ENCODE measurements at places on chromosomes 4 and X. TPM values are rescaled to one million over a fixed set of nuclear protein-coding genes. Genes with fewer than 3 reads are reported as not detected.

DNA sequence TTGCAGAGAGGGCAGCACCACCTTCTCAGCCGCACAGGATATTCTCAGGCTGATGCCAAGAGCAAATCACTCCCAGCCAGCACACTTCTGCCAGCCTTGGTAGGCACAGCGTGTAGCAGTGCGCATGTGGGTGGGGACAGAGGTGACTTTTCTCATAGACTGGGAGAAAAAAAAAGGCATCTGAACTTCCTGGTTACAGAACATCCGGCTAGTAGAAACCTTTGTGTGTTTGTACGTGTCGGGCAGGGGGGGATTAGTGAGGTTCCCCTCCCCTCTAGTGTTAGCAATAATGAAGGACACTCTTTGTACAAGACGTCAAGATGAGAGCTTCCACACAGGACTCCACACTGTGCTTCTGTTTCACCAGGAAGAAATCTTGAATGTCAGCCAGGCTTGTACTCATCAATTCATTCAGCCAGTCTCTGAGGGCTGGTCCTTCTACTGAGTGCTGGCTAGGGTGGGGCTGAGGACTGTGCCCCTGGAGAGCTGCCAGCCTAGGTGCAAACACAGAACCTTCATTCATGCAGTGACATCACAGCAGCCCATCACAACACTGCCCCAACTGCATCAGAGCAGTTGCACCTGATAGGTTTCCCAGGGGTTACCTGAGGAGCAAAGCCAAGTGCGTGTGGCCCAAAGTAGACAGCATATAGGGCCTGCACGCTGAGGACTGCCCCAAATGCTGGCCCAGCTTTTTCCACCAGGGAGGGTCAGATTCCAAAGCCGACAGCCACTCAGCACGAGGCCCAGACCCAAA is 34.7 kb downstream of the SLC25A5 start:
- DNase-seq: peak; percentile 1

DNA sequence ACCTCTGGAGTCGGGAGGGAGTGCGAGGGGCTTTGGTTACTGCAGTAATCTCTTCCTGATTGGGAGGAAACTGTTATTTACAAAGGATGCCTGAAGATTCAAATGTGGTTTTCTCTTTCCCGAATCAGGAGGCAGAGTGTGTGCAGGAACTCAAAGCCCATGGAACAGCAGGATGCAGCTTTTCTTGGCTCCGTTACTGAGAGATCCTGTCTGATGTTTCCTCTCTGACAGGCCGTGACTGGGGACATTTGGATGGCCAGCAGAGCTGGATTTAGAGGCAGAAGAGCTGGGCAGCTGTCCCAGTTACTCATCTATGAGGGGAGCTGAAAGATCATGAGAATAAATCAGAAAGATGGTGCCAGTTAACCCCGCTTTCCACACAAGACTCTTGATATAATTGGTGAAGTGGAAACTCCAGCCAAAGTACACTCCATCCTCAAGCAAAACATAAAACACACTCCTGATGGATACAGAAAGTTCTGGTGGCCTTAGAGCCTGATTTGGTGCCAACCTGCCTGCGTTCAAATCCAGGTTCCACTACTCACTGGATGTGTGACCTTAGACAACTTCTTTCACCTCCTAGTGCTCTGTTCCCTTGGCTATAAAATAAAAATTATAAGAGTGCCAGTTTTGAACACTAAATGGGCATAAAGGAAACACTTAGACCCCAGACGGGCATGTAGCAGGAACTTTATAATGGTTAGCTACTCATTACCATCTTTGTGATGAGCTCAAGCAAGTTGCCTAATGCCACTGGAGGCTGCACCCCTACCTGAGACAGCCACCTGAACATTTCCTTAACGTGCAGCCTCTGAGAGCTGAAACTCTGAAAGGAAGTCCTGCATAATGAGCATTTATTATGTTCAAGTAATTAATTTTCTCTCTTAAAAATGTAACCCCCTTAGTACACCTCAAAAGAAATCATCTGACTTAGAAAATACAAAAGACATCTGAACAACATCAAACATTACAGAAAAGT is 349.0 kb upstream of the GATB start:
- DNase-seq: no peak

DNA sequence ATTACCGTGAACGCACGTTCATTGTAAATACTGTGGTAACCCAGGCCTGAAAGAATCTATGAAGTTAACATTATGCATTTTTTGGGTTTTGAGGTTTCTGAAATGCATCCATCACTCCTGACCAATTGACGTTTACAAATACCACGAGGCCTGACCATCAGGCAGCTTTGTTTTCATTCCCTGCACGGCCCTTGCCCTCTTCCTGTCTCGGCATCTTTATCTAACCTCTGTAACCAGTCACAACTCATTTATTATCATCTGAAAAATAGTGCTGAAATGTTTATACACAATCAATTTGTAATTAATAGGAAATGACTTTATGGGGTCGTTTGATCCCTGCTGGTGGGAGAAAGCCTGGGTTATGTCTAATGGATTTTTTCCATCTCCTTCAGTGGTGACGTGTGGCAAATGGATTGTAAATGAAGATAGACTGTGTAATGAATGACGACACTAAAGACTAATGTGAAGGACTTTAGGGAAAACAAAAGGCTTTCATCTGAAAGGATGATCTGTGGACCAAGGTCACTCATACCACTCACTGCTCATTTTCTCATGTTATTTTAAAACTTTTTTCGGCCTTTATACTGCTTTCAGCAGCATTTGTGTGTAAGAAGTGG is 102.7 kb upstream of the SORBS2 start:
- no peak for DNase-seq

- no peak for DNase-seq
Observed at GRCh38 chr4:88705805-88706492, 8.3 kb upstream of the NAP1L5 start.

GRCh38 chrX:146264763-146265375 is 447.2 kb downstream of the SLITRK2 start:
- no peak for DNase-seq

DNA sequence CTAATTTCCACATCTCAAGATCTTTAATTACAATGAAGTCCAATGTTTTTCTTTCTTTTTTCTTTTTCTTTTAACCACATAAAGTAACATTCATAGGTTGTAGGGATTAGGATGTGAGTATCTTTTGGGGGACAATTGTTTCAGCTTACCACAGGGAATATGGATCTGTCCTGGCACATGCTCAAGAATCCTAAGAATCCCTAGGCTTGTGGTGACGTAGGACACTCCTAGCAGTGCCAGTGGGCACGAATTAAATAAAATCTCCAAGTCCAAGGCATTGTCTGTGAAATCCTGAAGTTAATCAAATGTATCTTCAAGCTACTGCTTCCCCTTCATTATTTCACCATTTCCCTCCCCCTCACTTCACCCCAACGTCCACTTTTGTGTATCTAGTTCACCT is 2.6 kb upstream of the LAS1L start:
- no peak for DNase-seq

GRCh38 chr4:149113804-149114430 is 671.7 kb upstream of the NR3C2 start:
- no peak for DNase-seq

DNA sequence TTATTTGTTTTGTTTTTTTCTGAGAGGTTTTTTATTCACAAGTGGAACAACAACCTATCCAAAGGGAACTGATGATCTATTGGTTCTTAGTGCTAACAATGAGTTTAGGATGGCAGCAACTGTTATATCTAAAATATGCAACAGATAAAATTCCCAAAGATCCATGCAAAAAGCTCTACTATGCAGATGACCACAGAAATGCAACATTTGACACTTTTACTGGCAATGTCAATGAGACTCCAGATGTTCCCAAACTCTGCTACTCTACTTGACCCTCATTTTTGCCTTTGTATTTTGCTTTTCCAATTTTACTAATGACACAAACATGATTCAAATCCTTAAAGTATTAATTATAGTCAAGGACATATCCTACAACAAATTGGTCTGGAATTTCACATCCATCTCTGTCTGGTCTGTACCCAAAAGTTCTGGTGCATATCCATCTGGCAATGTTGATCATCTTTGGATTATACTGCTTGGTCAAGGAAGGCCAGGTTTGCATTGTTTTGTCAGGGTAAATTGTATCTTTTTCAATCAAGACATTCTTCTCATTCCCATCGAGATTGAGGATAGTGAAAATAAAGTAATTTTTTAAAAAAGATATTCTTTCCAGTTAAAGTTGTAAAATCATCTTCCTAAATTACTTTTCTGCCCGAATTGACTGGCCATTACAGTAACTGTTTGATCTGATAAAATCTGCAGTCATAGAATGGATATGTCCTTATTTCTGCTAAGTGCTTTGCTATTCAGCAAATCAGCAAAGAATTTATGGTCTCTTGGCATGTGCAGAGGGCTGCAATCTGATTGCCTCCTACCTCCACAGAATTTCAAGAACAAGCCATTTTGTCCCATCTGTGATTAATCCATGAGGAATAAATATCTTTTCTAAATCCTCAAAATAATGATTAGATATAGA is 73.6 kb downstream of the FGFBP1 start:
- DNase-seq: no peak

DNA sequence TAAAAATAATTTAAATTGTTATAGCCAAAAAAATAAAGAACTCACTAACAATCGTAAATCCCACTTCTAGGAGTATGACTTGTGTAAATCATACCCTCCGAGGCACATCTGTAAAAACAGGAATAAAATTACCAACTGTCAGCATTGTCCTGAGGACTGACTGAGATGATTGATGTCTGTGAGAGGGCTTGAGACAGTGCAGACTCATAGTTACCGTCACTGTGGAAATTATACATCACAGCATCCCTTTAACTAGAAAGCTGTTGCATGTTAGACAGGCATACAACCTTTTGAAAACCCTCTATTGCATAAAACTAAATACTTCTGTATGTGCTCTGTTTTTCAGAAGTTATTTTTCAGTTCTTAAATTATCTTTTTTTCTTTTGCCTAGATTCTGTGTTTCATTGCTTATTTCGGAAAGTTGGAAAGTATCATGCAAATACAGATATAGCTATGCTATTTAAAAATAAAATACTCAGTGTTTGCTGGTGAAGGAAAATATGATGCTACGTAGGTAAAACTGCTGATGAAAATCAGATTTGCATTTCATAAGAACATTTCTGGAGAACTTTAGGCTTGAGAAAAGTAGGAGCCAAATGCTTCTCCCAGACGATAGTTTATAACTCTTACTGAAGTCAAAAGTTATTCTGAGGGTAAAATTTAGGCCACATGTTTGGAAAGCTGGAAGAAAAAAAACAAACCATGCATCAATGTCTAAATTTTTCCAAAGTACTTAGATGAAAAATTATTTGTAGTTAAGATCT is 13.6 kb upstream of the RBPJ start:
- DNase-seq: no peak

- no peak for DNase-seq
Observed at GRCh38 chr4:86389664-86390063, 29.8 kb upstream of the MAPK10 start.

DNA sequence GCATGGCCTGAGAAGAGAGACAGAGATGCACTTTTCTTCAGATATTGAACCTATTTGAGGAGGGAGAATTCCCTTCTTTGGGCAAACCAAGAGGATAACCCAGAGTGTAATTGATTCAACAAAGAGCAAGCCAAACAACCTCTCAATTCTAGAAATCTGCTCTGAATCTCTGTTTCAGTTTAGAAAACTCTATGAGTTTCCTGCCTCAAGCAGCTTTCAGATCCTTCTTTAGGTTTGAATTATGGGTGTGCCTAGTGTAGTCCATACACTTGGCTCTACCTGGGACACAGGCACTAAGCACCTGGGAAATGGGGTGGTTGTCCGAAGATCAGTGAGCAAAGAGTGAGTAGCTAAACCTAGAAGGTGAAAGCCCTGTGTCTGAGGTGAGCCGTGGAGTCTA is 52.0 kb upstream of the MTMR8 start:
- DNase-seq: no peak

- no peak for DNase-seq
Observed at GRCh38 chr4:56757261-56757746, 64.2 kb downstream of the SPINK2 start.

DNA sequence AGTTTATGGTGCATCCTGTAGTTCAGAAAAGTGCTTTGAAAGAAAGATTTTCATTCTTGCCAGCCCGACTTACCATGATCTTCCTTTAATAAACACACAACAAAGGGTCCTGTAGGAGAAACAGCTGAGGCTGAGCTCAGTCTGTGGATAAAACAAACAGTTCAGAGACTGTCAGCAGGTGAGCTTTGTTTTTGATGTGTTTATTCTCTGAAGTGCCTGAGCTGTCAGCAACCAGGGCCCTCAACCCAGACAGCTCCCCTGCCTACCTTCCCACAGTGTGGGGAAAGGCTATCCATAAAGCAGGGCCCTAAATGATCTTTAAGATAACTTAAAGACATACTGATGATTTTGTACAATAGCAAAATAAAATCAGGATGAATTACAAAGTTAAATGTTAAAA is 459.2 kb upstream of the GALNT7 start:
- DNase-seq: no peak

DNA sequence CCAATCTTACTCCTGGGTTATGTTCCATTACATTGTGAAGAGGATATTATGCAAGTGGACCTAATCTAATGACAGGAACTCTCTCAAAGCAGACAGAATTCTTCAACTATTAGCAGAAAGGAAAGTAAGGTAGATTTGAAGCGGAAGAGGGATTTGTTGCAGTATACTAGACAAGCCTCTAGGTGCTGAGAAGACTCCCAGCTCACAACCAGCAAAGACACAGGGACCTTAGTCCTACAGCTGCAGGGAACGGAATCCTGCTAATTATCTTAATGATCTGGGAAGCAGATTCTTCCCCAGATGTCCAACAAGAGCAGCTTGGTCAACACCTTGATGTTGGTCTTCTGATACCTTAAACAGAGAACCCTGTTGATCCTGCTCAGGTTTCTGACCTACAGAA is 73.6 kb downstream of the STK32B start:
- DNase-seq: no peak

DNA sequence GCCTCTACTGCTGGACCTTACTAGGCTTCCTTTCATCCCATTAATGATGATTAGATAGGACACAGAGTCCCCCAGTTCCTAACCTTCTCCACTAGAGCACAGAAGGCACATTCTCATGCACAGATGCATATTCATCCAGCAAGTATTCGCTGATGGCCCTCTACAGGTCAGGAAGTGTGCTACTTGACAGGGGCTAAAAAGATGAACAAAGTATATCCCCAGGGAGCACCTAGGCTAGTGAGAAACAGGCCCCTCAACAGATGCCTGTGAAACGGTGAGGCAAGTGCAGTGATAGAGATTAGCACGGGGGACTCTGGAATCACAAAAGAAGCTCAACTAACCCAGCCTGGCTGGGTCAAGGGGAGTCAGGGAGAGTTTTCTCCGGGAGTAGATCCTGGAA is 95.8 kb downstream of the MGST2 start:
- DNase-seq: no peak

- DNase-seq: no peak
Observed at GRCh38 chr4:176654565-176655216, 138.0 kb downstream of the VEGFC start.

The CSAG1 gene
- not detected for total RNA-seq

The FGD1 gene
- total RNA-seq: not detected

The PTPN13 gene
- 4.6 TPM for total RNA-seq

The HMX1 gene
- not detected for total RNA-seq

The PLXNA3 gene
- total RNA-seq: 64.6 TPM

The RXFP1 gene
- not detected for total RNA-seq

The CENPVL1 gene
- not detected for total RNA-seq
